A673 (cell line): ENCODE measurements at places on chromosomes 3 and 15.
A peak's percentile ranks its signal among the peaks of the same experiment; 100 is the strongest.

DNA sequence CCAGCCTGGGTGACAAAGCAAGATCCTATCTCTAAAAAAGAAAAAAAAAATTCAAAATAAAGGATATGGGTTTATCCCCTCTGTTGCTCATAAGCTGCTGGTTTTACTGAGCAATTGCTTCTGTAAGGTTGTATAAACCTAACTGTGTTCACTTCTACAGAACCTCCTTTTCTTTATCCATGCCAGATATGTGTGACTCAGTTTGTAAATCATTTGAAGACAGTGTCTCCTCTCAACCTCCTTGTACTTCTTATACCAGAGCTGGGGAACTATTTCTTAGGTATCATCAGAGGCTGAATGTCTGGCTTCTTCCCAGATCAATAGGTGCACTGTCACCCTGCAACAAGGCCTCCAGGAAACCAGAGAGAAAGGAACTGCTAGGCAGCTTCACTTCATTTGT lies 273.8 kb downstream of the CD47 start:
- H3K36me3 ChIP-seq = no peaks in the 10 kb centered on the region
- H3K4me1 ChIP-seq = peaks cover 8% of the 10 kb centered on the region
- no peak overlapping the region for H3K4me3 ChIP-seq
- no peak overlapping the region for H3K27ac ChIP-seq
- DNase-seq = no peak

DNA sequence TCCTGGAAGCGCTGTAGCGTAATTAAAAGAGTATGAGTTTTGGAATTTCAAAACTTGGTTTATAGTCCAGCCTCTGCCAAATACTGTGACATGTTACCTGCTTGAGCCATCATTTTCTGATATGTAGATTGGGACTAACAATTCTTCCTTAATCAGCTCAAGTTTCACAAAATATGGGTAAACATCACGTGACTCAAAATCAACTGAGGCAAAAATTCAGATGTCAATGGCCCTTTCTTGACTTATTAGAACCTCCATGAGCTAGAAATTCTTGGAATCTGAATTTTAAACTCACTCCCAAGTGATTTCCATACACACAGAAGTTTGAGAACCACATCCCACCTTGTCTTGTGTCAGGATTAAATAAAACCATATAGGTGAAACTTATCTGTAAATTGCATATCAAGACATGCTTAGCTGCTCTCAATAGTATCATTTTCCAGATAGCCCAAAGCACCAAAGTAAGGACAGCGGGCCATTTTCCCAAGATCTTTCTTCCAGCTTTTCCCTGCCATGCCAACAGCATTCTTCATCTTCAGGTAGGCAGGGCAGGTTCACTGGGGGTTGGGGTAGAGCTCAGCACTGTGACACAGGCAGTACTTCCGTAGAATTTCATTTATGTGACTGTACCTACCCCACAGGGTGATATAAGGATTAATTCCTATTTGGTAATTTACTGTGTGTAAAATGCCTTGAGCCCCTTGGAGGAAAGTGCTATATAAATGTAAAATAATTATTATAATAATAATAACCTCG lies 379.0 kb downstream of the TIGIT start:
- H3K27me3 ChIP-seq = no peaks in the 10 kb centered on the region
- H3K4me1 ChIP-seq = no peaks in the 10 kb centered on the region
- no peaks in the 10 kb centered on the region for H3K36me3 ChIP-seq
- no peak overlapping the region for H3K27ac ChIP-seq
- DNase-seq = no peak

DNA sequence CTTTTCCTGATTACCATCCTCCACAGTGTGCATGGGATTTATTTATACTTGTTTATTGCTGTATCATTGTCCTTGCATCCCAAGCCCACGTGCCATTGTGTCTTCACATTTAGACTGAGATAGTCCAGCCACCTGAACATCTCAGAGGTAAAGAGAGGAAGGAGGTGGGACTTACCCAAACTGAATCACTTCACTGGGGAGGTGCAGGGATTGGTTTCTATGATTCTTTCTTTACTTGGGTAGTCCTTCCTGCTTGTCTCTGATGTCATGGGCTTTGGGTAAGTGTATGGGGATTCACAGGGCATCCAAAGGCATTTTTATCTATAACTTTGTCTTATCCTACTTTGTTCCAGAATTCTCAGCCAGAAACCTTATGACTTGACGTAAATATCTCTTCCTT lies 141.5 kb upstream of the UMPS start:
- no peaks in the 10 kb centered on the region for H3K36me3 ChIP-seq
- no peaks in the 10 kb centered on the region for H3K27me3 ChIP-seq
- peaks cover 24% of the 10 kb centered on the region for H3K4me1 ChIP-seq
- DNase-seq = no peak

- H3K27ac ChIP-seq = no peak overlapping the region
- no peaks in the 10 kb centered on the region for H3K27me3 ChIP-seq
- H3K4me3 ChIP-seq = no peak overlapping the region
- H3K4me1 ChIP-seq = peaks cover 30% of the 10 kb centered on the region
- DNase-seq = peak; percentile 58
- H3K36me3 ChIP-seq = peaks cover 22% of the 10 kb centered on the region
These were observed 1.1 kb downstream of the FAM131A start for GRCh38 chr3:184338511-184338945.

GRCh38 chr15:74419432-74419831 lies 14.3 kb downstream of the SEMA7A start:
- H3K27me3 ChIP-seq = no peaks in the 10 kb centered on the region
- no peak overlapping the region for H3K4me3 ChIP-seq
- no peaks in the 10 kb centered on the region for H3K36me3 ChIP-seq
- H3K4me1 ChIP-seq = no peaks in the 10 kb centered on the region
- H3K27ac ChIP-seq = no peak overlapping the region

GRCh38 chr3:114034787-114035545 lies 21.4 kb downstream of the CCDC191 start:
- H3K27ac ChIP-seq = no peak overlapping the region

DNA sequence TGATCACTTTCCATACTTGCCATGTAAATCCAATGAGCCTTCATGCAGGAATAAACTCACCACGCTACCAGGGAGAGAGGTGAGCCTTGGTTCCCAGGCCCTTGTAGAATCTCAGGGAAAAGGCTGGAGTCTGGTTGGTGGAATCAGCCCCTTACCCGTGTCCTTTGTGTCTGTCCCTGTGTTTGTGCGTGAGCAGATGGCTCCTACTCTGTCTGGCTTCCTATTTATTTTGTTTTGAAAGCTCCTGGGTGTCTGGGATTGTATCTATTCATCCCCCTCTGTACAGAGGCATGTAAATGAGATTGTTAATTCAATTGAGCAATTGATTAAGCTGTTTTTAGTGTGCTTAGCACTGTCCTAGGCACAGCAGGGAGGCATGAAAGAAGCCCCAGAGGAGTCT lies 278.1 kb downstream of the THSD4 start:
- H3K36me3 ChIP-seq = no peaks in the 10 kb centered on the region
- peaks cover 20% of the 10 kb centered on the region for H3K4me1 ChIP-seq
- no peak overlapping the region for H3K27ac ChIP-seq
- H3K4me3 ChIP-seq = no peak overlapping the region
- DNase-seq = no peak
- H3K27me3 ChIP-seq = no peaks in the 10 kb centered on the region

GRCh38 chr3:148937467-148938255 lies 53.7 kb upstream of the GYG1 start:
- H3K27me3 ChIP-seq = no peaks in the 10 kb centered on the region
- H3K36me3 ChIP-seq = no peaks in the 10 kb centered on the region
- no peak overlapping the region for H3K4me3 ChIP-seq
- H3K27ac ChIP-seq = no peak overlapping the region
- no peak for DNase-seq

DNA sequence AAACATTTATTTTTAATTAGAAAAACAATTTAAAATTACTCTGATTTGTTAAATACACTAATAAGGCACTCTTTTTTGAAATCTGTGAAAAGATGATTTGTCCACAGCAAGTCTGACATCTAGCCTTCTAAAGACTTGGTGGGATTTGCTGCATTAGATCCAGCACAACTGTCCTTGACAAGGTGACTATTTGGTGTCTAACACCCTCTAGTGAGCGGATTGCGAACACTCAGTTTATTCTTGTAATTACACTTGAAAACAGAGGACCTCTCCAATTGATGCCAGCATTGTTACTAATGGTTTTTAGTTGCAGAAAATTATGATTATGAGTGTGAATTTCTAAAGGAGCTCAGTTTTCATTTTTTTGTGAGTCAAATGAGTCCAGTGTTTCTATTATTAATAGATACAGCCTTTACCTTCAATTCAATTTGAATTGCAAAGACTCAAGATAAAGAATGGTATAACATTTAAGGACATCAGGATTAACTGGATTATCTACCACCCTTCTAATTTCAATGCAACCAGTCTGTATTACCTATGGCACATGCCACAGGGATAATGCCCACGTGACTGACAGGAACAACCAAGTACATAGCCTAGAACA lies 29.7 kb upstream of the STRIT1 start:
- H3K4me3 ChIP-seq = no peak overlapping the region
- peaks cover 5% of the 10 kb centered on the region for H3K4me1 ChIP-seq
- H3K27me3 ChIP-seq = no peaks in the 10 kb centered on the region
- peak; percentile 83 for DNase-seq

DNA sequence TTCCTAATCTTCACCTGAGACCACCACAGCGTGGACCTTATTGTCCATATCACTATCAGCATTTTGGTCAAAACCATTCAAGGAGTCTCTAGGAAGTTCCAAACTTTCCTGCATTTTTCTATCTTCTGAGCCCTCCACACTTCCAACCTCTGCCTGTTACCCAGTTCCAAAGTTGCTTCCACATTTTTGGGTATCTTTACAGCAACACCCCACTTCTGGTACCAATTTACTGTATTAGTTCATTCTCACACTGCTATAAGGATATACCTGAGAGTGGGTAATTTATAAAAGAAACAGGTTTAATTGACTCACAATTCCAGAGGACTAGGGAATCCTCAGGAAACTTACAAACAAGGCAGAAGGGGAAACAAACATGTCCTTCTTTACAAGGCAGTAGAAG lies 103.3 kb upstream of the CBLB start:
- H3K36me3 ChIP-seq = no peaks in the 10 kb centered on the region
- H3K27ac ChIP-seq = no peak overlapping the region
- no peaks in the 10 kb centered on the region for H3K27me3 ChIP-seq
- H3K4me1 ChIP-seq = no peaks in the 10 kb centered on the region

DNA sequence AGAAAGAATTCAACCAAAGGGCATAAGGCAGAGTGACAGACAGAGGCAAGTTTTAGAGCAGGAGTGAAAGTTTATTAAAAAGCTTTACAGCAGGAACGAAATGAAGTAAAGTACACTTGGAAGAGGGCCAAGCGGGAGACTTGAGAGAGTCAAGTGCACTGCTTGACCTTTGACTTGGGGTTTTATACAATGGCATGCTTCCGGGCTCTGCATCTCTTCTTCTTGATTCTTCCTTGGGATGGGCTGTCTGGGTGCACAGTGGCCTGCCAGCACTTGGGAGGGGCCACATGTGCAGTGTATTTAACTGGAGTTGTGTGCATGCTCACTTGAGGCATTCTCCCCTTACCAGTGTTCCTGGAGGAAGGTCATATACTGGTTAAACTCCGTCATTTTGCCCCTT lies 30.4 kb upstream of the KLHL25 start:
- no peak for DNase-seq
- H3K27ac ChIP-seq = no peak overlapping the region
- H3K4me3 ChIP-seq = no peak overlapping the region
- H3K27me3 ChIP-seq = no peaks in the 10 kb centered on the region

GRCh38 chr3:24756101-24756888 lies 261.6 kb upstream of the THRB start:
- no peak overlapping the region for H3K27ac ChIP-seq
- H3K27me3 ChIP-seq = no peaks in the 10 kb centered on the region
- H3K4me3 ChIP-seq = no peak overlapping the region
- DNase-seq = no peak
- no peaks in the 10 kb centered on the region for H3K4me1 ChIP-seq
- H3K36me3 ChIP-seq = no peaks in the 10 kb centered on the region

DNA sequence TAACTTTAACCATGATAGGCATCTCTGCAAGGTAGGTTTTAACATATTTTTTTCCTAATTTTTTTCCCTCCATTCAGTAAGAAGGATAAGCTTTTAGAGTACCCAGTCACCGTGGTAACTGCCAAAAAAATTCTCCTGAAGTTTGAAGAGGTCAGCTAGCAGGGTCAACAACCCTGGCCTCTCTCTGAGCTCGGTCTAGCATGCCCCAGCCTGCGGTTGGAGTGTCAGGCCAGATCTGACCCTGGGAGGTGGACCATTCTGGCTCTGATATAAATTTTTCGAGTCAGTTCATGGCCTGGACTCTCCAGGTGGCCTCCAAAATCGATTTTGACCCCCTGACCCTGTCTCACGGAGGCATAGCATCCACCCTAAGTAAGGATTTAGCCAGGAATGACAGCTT lies 29.7 kb downstream of the SOX2 start:
- H3K36me3 ChIP-seq = no peaks in the 10 kb centered on the region
- DNase-seq = no peak
- H3K27me3 ChIP-seq = no peaks in the 10 kb centered on the region

GRCh38 chr15:97036301-97036700 lies 705.8 kb downstream of the NR2F2 start:
- H3K27ac ChIP-seq = no peak overlapping the region
- peaks cover 5% of the 10 kb centered on the region for H3K4me1 ChIP-seq
- H3K4me3 ChIP-seq = no peak overlapping the region
- no peaks in the 10 kb centered on the region for H3K36me3 ChIP-seq
- DNase-seq = peak; percentile 71

GRCh38 chr15:58179206-58179605 lies 41.0 kb downstream of the AQP9 start:
- H3K4me3 ChIP-seq = no peak overlapping the region
- no peaks in the 10 kb centered on the region for H3K4me1 ChIP-seq
- no peak for DNase-seq
- H3K27ac ChIP-seq = no peak overlapping the region
- peaks cover 6% of the 10 kb centered on the region for H3K27me3 ChIP-seq

DNA sequence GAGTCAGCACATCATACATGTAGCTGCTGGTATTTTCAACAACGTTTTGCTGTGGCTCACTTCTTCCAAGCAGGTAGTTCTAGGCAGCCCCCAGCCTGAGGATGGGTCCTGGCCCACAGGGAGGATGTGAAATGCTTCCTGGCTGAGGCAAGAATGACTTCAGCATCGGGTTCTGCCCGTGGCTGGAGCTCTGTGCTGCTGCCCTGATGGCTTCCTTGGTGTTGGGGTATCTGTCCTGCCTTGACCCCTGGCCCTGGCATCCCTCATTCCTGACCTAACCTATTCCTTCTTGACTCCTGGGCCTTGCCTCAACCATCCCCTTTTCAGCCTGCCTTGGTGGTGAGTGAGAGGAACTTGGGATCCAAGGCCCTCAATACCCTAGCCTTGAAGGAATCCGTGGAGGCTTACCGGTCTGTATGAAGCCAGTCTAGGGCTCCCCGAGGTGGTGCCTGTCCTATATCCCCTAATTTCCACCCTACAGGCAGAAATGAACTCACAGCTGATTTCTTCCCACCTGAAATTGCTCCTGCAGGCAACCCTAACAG lies 300.6 kb downstream of the TLE3 start:
- peaks cover 4% of the 10 kb centered on the region for H3K27me3 ChIP-seq
- H3K27ac ChIP-seq = no peak overlapping the region
- H3K36me3 ChIP-seq = no peaks in the 10 kb centered on the region
- H3K4me1 ChIP-seq = no peaks in the 10 kb centered on the region
- no peak for DNase-seq

DNA sequence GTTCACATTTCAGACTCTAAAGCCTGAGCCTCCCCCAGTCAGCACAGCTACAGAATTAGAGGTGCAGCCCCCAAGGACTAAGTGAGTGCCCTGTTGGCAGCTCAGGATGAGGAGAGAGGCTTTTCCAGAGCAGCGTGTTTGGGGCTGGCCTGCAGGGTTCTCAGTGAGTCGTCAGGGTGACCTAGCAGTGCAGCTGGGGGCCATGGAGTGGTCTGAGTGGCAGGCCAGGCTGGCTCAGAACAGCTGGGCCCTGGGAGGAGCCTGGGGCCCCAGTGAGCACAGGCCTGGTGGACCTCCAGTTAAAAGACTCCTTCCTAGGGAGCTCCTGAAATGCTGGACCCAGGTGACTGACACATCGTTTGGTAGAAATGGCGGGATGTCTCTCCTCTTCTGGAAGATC lies 108.3 kb downstream of the SLC49A4 start:
- no peak overlapping the region for H3K27ac ChIP-seq
- no peak for DNase-seq
- H3K36me3 ChIP-seq = no peaks in the 10 kb centered on the region
- peaks cover 25% of the 10 kb centered on the region for H3K27me3 ChIP-seq
